ENCODE measurements at places on chromosomes 12 and 14. TPM values are rescaled to one million over a fixed set of nuclear protein-coding genes. Genes with fewer than 3 reads are reported as not detected.

GRCh38 chr12:31965090-31965489 lies 5.9 kb downstream of the RESF1 start:
- peaks cover 28% of the 10 kb centered on the region for H3K36me3 ChIP-seq
- no peak overlapping the region for H3K4me3 ChIP-seq
- H3K27ac ChIP-seq, result peak overlapping the region; percentile 64
- H3K4me1 ChIP-seq, result peaks cover 62% of the 10 kb centered on the region

Gene RNASE1
- total RNA-seq, result 0.56 TPM

DNA sequence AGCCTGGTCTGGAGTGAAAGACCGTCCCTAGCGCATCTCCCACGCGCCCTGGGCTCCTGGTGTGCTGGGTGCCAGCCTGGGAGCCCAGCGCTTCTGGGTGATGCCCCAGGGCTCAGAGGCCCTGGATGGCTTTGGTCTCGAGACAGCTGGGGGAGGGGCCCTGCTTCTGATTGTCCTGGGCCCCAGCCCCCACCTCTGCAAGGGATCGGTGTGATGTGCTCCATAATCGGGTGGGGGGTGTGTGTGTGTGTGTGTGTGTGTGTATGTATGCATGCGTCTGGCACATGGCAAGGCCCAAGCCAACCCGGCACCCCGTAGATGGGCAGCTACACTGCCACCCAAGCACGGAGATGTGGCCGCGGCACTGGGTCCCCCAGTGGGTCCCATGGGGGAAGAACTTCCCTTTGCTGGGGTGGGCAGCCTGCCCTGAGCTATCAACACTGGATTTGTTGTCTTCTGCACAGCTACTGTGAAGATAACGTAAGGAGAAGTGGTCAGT lies 3.1 kb downstream of the ZBTB42 start:
- no peak overlapping the region for H3K4me3 ChIP-seq
- H3K4me1 ChIP-seq, result peaks cover 8% of the 10 kb centered on the region
- H3K27ac ChIP-seq, result no peak overlapping the region
- DNase-seq, result no peak
- no peaks in the 10 kb centered on the region for H3K36me3 ChIP-seq

Gene AQP6
- not detected for total RNA-seq

- H3K36me3 ChIP-seq, result no peaks in the 10 kb centered on the region
- H3K4me3 ChIP-seq, result no peak overlapping the region
- DNase-seq, result no peak
- no peak overlapping the region for H3K27ac ChIP-seq
Observed at GRCh38 chr14:77177702-77178101, 3.9 kb upstream of the TMEM63C start.

DNA sequence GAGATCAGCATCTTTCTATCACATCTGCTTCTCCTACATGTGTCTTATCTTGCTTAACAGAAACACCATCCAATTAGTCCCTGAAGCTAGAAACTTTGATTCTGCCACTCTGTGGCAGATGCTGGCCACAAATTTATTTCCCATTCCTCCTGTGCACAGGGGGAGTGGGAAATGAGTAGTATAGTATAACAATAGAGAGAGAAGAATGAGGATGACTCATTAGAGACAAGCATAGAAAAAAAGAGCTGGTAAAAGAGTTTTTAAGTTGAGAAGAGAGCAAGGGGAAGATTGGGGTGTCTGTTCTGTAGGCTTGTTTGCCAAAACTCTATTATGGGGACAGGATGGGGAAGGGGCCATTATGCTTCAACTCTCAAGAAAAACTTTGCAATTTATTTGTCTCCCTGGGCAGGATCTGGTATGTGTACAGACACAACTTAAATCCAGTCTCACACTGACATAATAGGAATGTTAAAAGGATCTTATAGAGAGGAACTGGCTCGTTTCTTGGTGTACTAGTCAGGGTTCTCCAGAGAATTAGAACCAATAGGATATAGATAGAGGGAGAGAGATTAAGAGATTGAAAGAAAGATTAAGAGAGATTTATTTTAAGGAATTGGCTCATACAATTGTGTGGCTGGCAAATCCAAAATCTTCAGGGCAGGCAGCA lies 142.6 kb upstream of the CPSF6 start:
- DNase-seq, result no peak
- peaks cover 24% of the 10 kb centered on the region for H3K4me1 ChIP-seq
- H3K27me3 ChIP-seq, result no peaks in the 10 kb centered on the region
- no peaks in the 10 kb centered on the region for H3K36me3 ChIP-seq

Gene ENDOU
- total RNA-seq, result not detected

- H3K36me3 ChIP-seq, result no peaks in the 10 kb centered on the region
- H3K4me1 ChIP-seq, result peaks cover 16% of the 10 kb centered on the region
- no peak overlapping the region for H3K4me3 ChIP-seq
- no peaks in the 10 kb centered on the region for H3K27me3 ChIP-seq
Observed at GRCh38 chr14:28088125-28088524, 678.5 kb upstream of the FOXG1 start.

DNA sequence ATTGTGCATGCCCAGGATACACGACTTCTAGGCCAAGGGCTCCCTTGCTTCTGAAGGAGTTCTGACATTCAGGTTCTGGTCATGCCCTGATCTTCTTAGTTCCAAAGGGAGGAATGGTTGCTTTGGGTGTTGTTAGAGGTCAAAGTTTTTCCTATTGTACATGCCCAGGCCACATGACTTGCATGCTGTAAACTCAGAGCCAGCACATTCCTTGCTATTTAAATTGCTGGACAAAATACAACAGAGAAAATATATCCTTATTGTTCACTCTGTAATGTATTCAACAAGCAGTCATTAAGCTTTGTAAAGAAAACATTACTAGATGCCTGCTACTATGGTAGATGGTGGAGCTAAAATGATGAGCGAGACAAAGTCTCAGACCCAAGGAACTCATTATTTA lies 71.2 kb upstream of the COCH start:
- no peaks in the 10 kb centered on the region for H3K27me3 ChIP-seq

DNA sequence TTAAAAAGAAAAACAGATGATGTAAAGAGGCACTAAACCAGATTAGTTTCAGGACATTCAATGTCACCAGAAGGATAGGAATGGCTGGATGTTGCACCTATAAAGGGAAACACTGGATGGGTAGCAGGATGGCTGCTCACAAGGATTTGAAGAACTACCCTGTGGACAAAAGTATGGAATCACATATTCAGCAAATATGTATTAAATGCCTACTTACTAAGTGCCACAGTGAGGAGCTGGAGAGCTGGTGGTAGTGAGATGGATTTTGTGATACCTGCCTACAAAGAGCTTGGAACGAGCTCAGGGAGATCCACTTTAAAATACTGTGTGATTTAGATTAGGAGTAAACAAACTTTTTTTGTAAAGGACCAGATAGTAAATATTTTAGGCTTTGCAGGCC lies 316.2 kb downstream of the PAWR start:
- no peaks in the 10 kb centered on the region for H3K27me3 ChIP-seq
- no peak for DNase-seq
- peaks cover 40% of the 10 kb centered on the region for H3K4me1 ChIP-seq
- no peaks in the 10 kb centered on the region for H3K36me3 ChIP-seq
- no peak overlapping the region for H3K27ac ChIP-seq
- H3K4me3 ChIP-seq, result no peak overlapping the region

Gene TMPRSS12
- total RNA-seq, result not detected

GRCh38 chr14:57461777-57462320 lies 31.8 kb downstream of the CCDC198 start:
- no peaks in the 10 kb centered on the region for H3K4me1 ChIP-seq
- H3K36me3 ChIP-seq, result no peaks in the 10 kb centered on the region
- no peak overlapping the region for H3K4me3 ChIP-seq
- H3K27me3 ChIP-seq, result no peaks in the 10 kb centered on the region
- no peak for DNase-seq
- no peak overlapping the region for H3K27ac ChIP-seq

Gene TSPAN19
- 0.50 TPM for total RNA-seq

DNA sequence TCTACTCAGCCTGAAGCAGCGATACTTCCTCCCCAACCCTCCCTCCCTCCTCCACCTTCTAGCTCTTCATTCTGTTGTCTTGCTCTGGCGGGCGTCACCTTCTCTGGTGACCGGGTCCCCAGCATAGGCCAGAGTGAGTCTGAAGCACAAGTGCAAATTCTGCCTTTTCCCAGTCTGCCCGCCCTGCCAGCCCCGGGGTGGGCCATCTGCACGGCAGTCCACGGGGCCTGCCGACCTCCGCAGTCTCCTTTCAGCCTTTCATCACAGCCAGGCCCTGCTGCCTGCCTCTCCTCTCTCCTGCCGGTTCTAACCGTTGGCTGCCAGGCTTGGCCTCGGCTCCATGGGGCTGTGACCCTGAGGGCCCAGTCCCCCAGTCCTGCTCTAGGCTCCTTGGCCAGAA lies 58.7 kb downstream of the TESC start:
- no peaks in the 10 kb centered on the region for H3K36me3 ChIP-seq
- no peaks in the 10 kb centered on the region for H3K4me1 ChIP-seq
- DNase-seq, result no peak
- H3K27ac ChIP-seq, result no peak overlapping the region

GRCh38 chr12:21026302-21026701 lies 104.7 kb upstream of the SLCO1B1 start:
- H3K27me3 ChIP-seq, result no peaks in the 10 kb centered on the region
- no peaks in the 10 kb centered on the region for H3K36me3 ChIP-seq
- no peak overlapping the region for H3K27ac ChIP-seq
- DNase-seq, result no peak
- no peak overlapping the region for H3K4me3 ChIP-seq
- H3K4me1 ChIP-seq, result no peaks in the 10 kb centered on the region

Gene CLEC4C
- total RNA-seq, result not detected

- no peaks in the 10 kb centered on the region for H3K27me3 ChIP-seq
- DNase-seq, result no peak
- no peaks in the 10 kb centered on the region for H3K4me1 ChIP-seq
- H3K27ac ChIP-seq, result no peak overlapping the region
Observed at GRCh38 chr12:128992550-128992949, 139.3 kb downstream of the GLT1D1 start.

- H3K36me3 ChIP-seq, result no peaks in the 10 kb centered on the region
- no peak overlapping the region for H3K27ac ChIP-seq
- H3K27me3 ChIP-seq, result no peaks in the 10 kb centered on the region
- H3K4me3 ChIP-seq, result no peak overlapping the region
- H3K4me1 ChIP-seq, result peaks cover 22% of the 10 kb centered on the region
Observed at GRCh38 chr14:59831121-59831730, 39.4 kb downstream of the RTN1 start.

All from GM23338 (cell line).